ENCODE measurements at places on chromosomes 6 and 20.

GRCh38 chr6:7157752-7158616, 50.2 kb downstream of the RREB1 start:
- DNase-seq = no peak

DNA sequence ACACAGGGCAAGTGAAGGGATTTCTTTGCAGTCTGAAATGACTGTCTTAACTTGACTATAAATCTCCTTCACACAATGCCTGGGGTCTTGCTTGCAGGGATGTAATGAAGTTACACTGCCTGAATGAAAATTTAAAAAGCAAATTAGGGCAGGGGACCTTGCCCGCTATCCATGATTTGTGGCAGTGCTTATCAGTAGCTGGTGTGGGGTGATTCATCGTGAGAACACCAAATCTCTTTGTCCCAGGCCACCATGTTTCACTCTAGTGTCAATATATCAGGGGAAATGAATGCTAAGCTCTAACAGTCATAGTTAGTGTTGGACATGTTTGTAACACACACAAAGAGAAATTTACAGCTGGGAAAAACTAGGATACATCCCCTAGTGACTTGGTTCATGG, 713.7 kb upstream of the EPHA7 start:
- no peak for DNase-seq

DNA sequence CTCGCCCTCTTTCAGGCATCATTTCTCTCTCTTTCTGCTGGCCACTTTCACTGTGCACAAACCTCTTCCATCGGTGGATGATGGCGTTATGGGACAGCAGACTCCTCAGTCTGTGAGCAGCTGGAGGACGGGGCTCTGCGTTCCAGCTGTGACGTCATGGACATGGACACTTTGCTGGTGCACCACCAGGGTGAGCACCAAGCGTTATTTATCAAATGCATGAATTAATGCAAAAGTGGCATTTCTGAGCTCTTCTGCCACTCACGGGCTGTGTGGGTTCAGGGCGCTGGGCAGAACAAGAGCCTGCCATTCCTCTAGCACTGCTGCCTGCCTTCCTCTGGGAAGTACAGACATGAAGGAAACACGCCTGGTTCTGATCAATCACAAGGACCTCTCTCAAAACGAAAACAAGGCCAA, 82.9 kb upstream of the MPC1 start:
- peak; percentile 28 for DNase-seq

- no peak for DNase-seq
These were observed 8.9 kb downstream of the TRIM10 start for GRCh38 chr6:30152016-30152673.

- no peak for DNase-seq
These were observed 180.2 kb downstream of the EPM2A start for GRCh38 chr6:145555084-145555483.

DNA sequence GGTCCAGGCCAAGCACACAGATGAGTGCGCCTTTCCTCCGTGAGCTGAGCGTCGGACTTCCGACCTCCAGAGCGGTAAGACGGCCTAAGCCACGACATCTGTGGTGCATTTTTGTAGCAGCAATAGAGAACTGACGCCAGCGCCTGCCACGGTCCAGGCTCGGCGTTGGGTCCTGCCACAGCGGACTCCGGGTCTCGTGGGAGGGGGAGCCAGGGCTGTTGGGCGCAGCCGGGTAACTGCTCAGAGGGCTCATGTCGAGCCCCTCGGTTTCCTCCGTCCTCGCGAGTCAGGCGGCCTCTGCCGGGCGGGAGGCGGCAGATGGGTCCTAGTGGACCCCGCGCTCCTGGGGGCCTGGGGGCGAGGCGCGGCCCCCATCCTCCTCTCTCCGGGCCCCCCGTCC, 216.1 kb downstream of the QKI start:
- DNase-seq = no peak

Measured in left colon (tissue), 2 donors.